CD4-positive, alpha-beta T cell (primary cell): ENCODE measurements at places on chromosomes 4 and X. TPM values are rescaled to one million over a fixed set of nuclear protein-coding genes. Genes with fewer than 3 reads are reported as not detected.

Gene MAGEC3
- not detected for total RNA-seq

Gene SPANXB1
- not detected for total RNA-seq

Gene DDX53
- total RNA-seq, result not detected

Gene NAP1L3
- 7.6 TPM for total RNA-seq

Gene SMIM10
- total RNA-seq, result not detected

Gene CBLL2
- total RNA-seq, result not detected

Gene CENPE
- 3.2 TPM for total RNA-seq

Gene TCEAL6
- not detected for total RNA-seq

Gene FLNA
- total RNA-seq, result 1,022 TPM

Gene BTC
- total RNA-seq, result not detected

Gene TRIM61
- 0.47 TPM for total RNA-seq

Gene ITM2A
- 236 TPM for total RNA-seq

Gene NWD2
- total RNA-seq, result not detected

Gene SPIN2A
- 1.1 TPM for total RNA-seq

Gene BMP3
- not detected for total RNA-seq

Gene CLIC2
- 0.89 TPM for total RNA-seq

Gene CXCL10
- not detected for total RNA-seq

Gene MAGEB17
- total RNA-seq, result not detected

Gene NXF3
- not detected for total RNA-seq

Gene XAGE2
- total RNA-seq, result not detected

Gene SYP
- total RNA-seq, result 0.17 TPM

Gene TRO
- total RNA-seq, result 1.0 TPM

Gene SPANXN3
- not detected for total RNA-seq

Gene AADAT
- not detected for total RNA-seq

Gene BEND4
- total RNA-seq, result 0.11 TPM

Gene TLR6
- total RNA-seq, result 1.3 TPM

Gene CCKAR
- not detected for total RNA-seq

Gene NPY1R
- not detected for total RNA-seq

Gene ABLIM2
- total RNA-seq, result 2.7 TPM

Gene DCAF8L2
- not detected for total RNA-seq

Gene PLAC8
- total RNA-seq, result 259 TPM

Gene CT45A5
- not detected for total RNA-seq

Gene CYBB
- 1.6 TPM for total RNA-seq

Gene TMPRSS11B
- not detected for total RNA-seq

Gene CFAP299
- not detected for total RNA-seq

Gene USP17L22
- not detected for total RNA-seq

Gene CD38
- 9.9 TPM for total RNA-seq

Gene OPRPN
- total RNA-seq, result not detected

Gene TAF7L
- not detected for total RNA-seq

Gene CXorf51A
- not detected for total RNA-seq

Gene TCEANC
- 6.5 TPM for total RNA-seq

Gene GPR173
- not detected for total RNA-seq

Gene MUC7
- total RNA-seq, result not detected

Gene S100G
- not detected for total RNA-seq

Gene C4orf46
- 2.6 TPM for total RNA-seq
